ENCODE measurements at places on chromosomes 12 and 14.

- no peak for DNase-seq
Observed at GRCh38 chr12:8867009-8867408, 44.6 kb downstream of the A2ML1 start.

GRCh38 chr12:119457271-119457670 is 122.7 kb downstream of the CCDC60 start:
- no peak for DNase-seq

GRCh38 chr14:91383439-91383838 is 34.2 kb downstream of the CCDC88C start:
- DNase-seq = no peak

DNA sequence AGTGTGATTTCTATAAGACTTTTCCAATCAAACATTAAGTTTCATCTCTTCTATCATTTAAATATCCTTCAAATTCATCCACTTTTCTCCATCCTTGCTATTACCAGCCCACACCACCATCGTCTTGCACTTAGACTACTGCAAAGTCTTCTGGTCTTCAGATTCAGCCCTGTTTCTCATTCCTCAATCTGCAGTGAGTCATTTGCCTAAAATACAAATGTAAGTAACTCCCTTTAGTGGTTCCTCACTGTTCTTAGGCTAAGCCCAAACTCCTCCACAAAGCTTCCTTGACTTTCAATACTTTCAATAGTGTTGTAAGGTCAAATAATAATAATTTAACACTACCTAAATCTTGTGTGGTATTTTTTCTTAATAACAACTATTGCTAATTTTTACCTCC is 83.3 kb downstream of the PLEKHG7 start:
- no peak for DNase-seq

GRCh38 chr12:95004610-95005009 is 1.1 kb upstream of the NDUFA12 start:
- no peak for DNase-seq

DNA sequence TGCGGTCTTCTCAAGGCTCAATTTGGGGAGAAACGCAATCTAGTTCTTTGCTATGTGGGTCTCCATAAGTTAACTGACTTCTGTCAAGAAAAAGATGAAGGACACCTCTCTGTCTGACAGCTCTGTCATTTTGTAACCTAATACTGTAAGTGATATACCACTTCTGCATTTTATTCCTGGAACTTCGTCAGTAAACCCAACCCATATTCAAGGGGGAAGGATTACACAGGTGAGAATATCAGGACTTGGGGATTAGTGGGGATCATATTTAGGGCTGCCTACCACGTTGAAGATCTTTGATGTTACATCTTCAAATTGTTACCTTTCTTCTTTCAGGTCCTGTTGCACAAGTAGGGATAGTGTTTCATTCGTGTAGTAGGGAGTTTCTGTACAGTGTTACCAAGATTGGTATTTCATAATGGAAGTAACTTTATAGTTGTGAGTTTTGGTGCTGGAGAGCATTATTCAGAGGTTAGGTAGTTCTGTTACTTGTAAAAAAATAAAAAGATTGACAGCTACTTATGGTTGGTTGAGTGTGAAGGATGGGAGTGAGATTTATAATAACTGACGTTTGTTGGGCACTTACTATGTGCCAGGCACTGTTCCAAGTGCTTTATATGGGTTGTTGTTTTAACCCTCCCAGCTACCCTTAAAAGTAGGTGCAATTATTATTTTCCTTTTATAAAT is 1.6 kb downstream of the TMEM260 start:
- no peak for DNase-seq

GRCh38 chr14:38721822-38722431 is 381.1 kb downstream of the SEC23A start:
- peak; percentile 74 for DNase-seq

- no peak for DNase-seq
Observed at GRCh38 chr12:13371367-13371766, 174.8 kb downstream of the EMP1 start.

- no peak for DNase-seq
Observed at GRCh38 chr12:112178796-112179195, 53.4 kb downstream of the TRAFD1 start.

DNA sequence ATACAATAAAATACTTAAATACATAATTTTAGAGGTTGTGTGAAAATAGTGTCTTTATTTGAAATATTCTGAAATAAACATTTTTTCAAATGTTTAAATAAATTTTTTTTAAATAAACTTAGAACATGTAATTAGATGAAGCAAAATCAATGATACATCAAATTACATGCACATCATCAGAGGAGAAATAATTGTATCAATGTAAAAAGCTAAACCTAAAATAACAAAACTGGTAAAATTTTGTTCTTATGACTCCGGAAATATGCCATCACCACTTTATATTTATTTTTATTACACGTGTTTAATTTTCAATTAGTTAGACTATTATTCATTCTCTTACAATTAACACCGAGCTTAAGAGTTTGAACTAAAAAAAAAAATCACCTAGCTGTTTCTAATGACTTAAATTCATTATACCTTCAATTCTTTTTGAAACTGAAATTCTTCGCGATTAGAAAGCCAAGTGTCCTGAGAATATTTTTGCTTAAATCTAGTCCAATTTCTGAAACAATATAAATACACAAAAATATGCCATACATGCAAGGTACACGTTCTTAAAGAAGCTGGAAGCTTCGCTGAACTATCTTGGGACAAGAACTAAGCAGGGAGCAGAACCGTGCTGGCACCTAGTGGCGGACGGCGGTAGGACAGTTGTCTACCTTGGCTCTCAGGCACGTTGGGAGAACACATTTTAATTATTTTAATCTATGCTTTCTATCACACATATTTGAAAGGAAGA is 230.5 kb downstream of the SLC25A21 start:
- peak; percentile 72 for DNase-seq

All from NCI-H82 (cell line).